ENCODE measurements at places on chromosomes 6 and 20.

DNA sequence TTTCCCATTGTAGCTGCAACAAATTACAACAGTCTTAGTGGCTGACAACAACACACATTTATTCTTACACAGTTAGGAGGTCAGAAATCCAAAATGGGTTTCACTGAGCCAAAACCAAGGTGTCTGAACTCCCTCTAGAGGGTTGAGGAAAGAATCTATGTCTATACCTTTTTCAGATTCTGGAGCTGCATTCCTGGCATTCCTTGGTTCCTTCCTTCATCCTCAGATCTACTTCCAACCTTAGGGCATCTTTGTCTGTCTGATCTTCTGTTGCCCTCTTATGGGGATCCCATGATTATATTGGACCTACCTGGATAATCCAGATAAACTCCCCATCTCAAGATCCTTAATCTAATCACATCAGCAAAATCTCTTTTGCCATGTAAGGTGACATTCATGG is 540.9 kb upstream of the MAP3K7 start:
- DNase-seq, result no peak

- DNase-seq, result no peak
Measured at GRCh38 chr6:109653264-109653663, 37.7 kb downstream of the AK9 start.

GRCh38 chr6:87747646-87748045 is 45.6 kb upstream of the AKIRIN2 start:
- DNase-seq, result no peak

DNA sequence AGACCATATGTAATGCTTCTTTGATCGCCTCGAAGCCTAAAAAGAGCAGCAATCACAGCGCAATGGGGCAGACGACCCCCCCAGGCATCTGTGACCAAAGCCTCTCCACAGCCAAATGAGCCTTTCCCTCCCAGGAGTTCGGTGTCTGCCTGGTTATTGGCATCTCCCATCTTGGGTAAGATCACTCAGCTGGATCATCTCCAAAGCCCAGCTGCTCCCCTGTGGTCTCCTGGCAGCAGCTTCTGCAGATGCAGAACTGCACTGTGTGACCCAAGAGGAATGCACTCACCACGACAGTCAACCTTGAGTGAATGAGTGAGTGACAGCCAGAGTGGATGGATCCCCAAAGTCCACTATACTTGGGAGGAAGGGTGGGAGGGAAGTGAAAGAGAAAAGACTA is 44.8 kb upstream of the IYD start:
- no peak for DNase-seq

DNA sequence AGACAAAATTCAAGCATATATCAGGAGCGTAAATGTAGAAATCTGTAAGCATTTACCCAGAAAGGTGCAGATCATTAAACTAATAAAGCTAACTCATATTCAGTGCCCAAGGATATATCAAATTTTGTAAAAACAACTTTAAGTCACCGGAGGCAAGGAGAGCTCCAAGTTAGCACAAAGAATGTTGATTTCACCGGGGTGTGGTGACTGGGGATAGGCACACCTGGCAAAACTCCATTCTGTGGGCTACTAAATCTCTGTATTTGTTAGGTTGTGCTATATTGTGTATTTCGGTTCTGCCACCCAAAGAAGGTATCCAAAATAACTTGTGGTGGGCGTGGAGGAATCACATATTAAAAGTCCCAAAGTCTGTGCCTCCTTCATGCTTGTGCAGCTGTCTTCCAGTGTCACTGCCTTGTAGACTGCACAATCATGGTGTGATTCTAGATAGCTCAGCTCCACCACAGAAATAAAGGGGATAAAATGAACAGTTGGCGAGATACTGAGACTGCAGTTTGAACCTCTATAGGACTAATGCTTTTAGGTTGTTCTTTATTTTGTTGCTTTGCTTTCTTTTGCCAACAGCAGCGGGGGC is 111.6 kb downstream of the GMDS start:
- no peak for DNase-seq

Data from activated CD8-positive, alpha-beta memory T cell treated with anti-CD3 and anti-CD28 coated beads, Interleukin-2, amount 50 U/mL, for 48 hours (primary cell).